Activated CD4-positive, alpha-beta T cell treated with anti-CD3 and anti-CD28 coated beads, Interleukin-2, amount 10 ng/mL, durations not matched to agents 7 days and 5 days (primary cell): ENCODE measurements at places on chromosomes 7 and 10.

- peak; percentile 51 for DNase-seq
Measured at GRCh38 chr10:61987951-61988379, 86.5 kb downstream of the ARID5B start.

DNA sequence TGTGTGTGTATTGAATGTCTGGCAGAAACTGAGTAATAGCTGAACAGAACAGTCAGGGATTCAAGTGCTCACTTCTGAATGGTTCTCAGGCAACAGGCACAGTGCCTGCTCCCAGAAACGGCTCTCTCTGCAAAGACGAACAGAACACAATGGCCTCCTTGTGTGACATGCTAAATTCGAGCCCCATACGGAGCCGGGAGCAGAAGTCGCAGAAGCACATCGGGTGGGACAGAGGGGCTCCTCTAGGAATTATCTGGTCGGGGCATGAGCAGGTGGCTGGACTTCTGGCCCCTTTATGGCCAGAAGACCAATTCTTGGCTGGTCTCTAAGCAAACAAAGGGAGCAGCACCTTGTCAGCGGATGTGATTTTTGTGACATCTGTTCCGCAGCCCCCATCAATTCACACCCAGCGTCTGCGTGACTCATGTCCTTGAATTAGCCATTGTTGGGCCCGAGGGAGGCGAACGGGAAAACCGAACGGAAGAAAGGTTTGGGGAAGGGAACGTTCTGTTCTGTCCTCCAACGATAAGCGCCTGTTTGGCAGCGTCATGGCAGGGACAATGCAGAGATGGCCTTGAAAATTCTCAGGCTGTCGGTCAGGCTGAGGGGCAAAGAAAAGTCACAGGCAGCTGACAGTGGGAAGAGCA is 47.3 kb upstream of the NPTX2 start:
- no peak for DNase-seq

GRCh38 chr10:18303851-18304801 is 163.9 kb downstream of the CACNB2 start:
- DNase-seq: no peak

GRCh38 chr10:45422207-45422865 is 48.3 kb downstream of the ALOX5 start:
- no peak for DNase-seq

DNA sequence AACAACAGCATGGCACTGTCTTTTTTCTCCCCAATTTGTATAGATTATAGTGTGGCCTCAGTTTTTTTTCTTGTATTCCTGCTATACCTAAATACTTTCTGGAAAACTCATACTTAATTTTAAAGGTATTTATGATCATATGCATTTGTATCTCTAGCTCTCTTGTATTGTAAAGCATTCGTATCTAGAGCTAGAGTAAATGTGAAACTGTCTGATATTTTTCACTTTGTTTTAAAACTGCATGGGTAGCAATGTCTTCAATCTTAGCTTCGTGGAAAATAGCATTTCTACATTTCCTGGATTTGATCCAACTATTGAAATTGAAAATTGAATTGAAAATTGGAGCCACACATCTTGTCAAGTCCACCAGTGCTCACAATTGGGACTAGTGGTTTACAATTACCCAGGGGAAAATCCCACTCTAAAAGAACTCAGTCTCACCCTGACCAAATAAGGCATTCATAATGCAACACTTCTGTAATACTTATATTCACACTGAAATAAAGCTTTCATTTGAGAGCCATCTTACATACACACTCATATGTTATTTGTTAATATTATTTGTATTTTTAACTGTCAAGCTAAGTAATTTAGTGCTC is 51.3 kb upstream of the KLF6 start:
- no peak for DNase-seq

- no peak for DNase-seq
Measured at GRCh38 chr10:115771755-115772154, 501.3 kb downstream of the GFRA1 start.
